ENCODE measurements at places on chromosomes 4 and X.

DNA sequence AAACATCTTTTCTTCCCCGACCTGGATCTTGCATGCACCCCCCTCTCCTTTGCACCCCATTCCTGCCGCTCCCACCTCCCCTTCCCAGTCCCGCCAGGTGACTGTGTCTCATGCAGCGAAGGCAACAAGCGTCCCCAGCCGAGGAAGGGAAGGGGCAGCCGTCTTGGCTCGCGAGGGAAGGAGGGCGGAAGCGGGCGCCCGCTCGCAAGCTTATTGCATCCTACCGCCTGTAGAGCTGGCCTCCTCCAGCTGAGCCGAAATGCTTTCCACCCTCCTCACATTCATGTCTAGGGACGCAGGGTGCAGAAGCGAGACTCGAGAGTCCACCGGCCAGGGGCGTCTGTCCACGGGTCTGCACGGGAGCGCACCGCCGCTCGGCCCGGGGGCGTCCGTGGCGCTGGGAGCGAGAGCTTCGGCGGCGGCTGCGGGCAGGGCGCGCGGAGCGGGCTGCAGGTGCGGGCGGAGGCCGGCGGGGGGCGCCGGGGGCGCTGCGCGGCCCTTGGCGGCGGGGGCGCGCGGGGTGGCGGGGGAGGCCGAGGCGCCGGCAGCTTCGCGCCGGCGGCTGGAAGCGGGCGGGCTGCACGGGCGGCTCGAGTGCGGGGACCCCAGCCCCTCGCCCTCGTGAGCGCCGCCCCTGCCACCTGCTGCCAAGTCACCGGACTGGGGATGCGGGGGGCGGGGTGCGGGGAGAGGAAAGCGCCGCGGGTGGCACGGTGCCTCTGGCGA, at the start of gene KCNIP4:
Gene KCNIP4 (minus strand): TSS at position 426 of the 726 bp plus-strand sequence.
- DNase-seq: no peak

DNA sequence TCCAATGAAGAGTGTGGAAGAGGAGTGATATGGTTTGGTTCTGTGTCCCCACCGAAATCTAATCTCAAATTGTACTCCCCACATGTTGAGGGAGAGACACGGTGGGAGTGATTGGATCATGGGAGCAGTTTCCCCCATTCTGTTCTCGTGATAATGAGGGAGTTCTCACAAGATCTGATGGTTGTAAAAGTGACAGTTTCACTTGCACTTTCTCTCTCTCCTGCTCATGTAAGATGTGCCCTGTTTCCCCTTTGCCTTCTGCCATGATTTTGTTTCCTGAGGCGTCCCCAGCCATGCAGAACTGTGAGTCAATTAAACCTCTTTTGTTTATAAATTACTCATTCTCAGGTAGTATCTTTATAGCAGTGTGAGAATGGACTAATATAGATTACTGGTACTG, 39.6 kb downstream of the FAM47C start:
- DNase-seq: no peak

- no peak for DNase-seq
Measured at GRCh38 chr4:118346495-118346894, 6.3 kb downstream of the PRSS12 start.

DNA sequence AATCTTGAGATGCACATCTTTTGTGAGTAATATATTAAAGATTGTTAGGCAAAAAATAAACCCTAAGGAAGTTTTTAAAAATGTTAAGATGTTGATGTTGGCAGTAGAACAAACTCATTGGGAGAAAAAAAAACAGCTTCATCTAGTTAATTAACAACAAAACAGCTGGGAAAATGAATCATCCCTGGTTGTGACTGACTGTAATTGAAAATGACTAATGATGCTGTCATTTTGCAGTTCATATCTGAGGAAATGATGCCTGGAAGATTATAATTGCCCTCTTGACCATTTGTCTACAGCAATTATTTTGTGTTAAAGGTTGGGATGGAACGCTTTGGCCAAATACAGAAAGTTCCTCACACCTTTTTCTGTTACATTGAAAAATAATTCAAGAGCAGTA, 760.4 kb upstream of the FTHL17 start:
- DNase-seq: no peak

GRCh38 chr4:150079081-150079581, 886 bp downstream of the DCLK2 start:
- DNase-seq: peak; percentile 40

GRCh38 chrX:110847334-110847733, 51.7 kb upstream of the CHRDL1 start:
- DNase-seq: peak; percentile 63

GRCh38 chr4:156516698-156517097, 454.9 kb downstream of the PDGFC start:
- peak; percentile 50 for DNase-seq

DNA sequence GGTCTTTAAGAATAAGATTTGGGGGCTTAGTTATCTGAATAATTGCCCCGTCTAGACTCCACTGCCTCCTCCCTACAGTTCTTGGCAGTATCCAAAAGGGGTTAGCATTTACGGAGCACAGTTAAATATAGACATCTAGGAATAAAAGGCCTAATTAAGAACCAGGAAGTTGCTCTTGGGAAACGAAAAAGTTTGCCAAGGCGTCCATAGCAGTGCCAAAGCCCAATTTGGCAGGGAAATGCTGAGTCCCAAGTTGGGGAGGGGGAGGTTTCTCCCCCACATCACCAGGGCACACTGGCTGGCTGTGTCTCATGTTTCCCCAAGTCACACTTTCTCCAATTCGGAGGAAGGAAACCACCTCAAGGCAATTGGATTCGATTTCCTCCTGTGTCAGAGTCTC, 338.7 kb downstream of the FBXW7 start:
- DNase-seq: no peak

DNA sequence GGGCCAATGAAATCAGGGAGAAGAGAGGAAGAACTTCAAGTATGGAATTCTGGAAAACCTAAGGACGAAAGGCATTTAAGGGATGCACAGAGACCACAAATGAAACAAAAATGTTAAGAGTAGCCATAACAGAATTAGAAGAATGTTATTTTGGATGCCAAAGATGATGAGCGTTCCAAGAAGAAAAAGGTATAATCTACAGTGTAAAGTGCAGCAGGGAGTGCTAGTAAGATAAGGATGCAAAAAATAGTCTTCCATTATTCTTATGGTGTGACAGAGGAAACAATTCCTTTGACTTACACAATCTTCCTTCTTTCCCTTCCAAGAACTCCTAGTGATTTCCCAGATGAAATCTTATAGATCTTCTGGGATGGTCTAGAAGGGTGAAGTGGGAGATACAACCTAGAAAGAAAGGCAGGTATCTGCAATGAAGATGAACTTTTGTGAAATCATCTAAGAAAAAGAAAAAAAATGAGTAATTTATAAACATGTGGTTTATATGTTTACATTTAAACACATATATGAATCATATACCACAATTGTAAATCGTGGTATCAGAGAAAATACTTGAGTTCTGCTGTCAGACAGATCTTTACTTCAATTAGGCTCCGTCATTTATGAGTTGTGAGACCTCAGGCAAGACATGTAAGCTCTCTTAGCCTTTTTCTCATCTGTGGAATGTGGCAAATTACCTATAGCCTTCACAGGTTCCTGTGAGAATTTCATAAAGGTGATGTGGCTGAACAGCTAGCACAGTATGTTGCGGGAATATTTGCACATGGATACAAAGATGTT, 8.1 kb downstream of the MORF4L2 start:
- peak; percentile 78 for DNase-seq

GRCh38 chr4:2652415-2653160, 103.5 kb downstream of the TNIP2 start:
- DNase-seq: no peak

Data from IMR-90 (cell line).